ENCODE measurements at places on chromosomes 5 and 9. TPM values are rescaled to one million over a fixed set of nuclear protein-coding genes. Genes with fewer than 3 reads are reported as not detected.

ARHGEF39 gene
- 0.40 TPM for total RNA-seq

ANKRD31 gene
- total RNA-seq: not detected

ZNF483 gene
- 0.53 TPM for total RNA-seq

DEPDC1B gene
- total RNA-seq: 0.23 TPM

FGF18 gene
- total RNA-seq: not detected

CCDC180 gene
- total RNA-seq: 1.1 TPM

DDX4 gene
- total RNA-seq: not detected

AGXT2 gene
- 50.8 TPM for total RNA-seq

GRCh38 chr9:117697046-117697445 is 7.2 kb upstream of the TLR4 start:
- no peak for DNase-seq

DNA sequence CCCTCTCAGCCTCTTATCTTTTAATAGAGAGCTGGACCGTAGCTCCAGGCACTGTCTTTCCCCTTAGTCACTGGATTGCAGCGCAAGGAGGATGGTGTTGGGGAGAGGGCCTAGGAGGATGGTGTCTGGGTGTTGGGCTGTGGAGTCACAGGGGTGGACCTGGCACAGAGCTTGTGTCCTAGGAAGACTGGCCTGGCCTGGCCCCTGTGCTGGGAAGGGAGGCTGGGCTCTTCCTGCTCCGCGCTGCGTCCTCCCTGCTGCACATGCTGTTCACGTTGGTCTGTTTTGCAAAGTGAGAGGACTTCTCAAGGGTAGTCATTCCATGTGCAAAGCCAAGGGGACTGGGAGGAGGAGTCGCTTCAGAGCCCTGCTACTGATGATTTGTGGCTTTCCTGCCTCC is 123.9 kb downstream of the EHMT1 start:
- no peak for DNase-seq

GRCh38 chr9:89715318-89715858 is 110.6 kb downstream of the GADD45G start:
- no peak for DNase-seq

GRCh38 chr5:56710826-56711590 is 104.3 kb upstream of the MAP3K1 start:
- no peak for DNase-seq

GRCh38 chr5:126138281-126138931 is 284.8 kb upstream of the GRAMD2B start:
- DNase-seq: no peak

GRCh38 chr9:14935106-14935751 is 25.0 kb upstream of the FREM1 start:
- no peak for DNase-seq

- DNase-seq: no peak
Measured at GRCh38 chr9:70318002-70318401, 59.2 kb downstream of the SMC5 start.

DNA sequence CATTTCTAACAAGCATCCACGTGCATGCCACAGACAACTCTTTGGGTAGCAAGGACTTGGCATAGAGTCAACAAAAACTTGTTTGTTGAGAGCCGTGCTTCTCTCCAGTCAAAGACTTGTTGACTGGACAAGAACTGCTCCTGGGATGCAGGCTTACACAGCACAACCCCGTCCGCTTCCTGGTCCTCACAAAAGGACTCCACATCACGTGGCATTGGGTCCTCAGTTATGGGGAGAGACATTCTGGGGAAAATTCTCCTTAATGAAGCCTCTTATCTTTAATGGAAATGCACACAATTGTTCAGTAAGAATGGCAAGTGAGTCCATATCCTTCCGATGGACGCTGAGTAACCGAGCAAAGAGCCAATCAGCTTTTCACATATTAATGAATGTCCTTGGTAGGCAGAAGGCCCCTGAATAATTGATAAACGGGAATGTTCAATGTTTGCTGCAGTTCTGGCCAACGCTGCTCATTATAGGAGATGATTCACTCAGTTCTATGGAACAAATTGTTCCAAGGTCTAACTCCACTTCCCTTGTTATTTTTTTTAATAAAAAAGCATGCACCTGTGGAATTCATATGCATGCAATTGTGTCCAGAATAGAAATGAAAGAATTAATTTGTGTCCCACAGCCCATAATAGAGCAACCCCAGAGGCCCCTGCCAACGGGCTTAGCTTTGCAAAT is 97.0 kb upstream of the ZNF366 start:
- no peak for DNase-seq

DNA sequence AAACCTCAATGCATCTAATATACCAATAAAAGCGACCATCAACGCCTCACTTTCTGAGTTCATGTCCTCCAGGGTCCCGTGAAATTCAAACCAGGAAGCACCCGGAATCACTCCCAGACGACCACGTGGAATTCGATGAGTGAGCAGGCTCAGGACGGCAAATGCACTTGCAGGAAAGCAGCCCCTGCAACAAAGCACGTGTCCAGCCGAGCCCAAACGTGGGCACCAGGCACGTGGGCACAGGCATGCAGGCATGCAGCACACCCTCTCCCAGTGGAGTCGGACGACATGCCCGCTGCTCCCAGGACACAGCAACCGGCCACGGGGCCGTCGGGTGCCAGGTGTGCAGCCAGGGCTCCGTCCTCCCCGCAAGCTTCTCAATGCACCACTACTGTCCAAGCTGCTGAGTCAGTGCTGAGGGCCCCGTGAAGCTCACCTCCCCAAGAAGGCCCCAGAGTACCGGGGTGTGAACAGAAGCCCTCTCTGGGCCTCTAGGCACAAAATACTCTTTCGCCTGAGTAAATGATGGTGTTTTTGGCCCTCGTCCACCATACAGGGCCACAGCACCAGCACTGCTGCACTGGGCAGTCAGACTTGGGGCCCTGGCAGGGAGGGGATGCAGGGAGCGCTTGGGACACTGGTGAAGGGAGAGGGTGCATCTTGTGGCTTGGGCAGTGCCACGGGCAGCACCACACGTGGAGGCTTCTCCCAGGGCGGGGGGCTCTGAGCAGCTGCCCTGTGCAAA is 87.6 kb downstream of the VAV2 start:
- DNase-seq: no peak

DNA sequence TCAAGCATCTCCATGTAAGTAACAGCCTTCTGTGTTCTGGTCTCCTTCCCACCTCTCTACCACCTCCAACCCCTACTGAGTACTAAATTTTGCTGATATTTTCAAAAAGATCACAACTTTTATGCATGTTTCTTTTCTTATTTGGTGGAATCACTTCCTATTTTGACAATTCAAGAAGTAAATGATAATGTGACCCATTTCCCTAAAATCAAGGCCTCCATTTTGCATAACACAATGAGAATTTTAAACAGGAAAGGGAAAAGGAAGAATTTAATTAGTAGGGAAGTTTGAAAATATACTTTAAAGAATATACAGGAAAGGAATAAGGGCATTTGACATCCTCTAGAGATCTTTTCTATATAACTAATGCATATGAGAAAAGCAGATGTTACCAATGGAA is 212.9 kb upstream of the RASA1 start:
- no peak for DNase-seq

GRCh38 chr9:97830884-97831829 is 21.9 kb upstream of the FOXE1 start:
- no peak for DNase-seq

- no peak for DNase-seq
Measured at GRCh38 chr5:65125591-65126541, 355.9 kb downstream of the ADAMTS6 start.

DNA sequence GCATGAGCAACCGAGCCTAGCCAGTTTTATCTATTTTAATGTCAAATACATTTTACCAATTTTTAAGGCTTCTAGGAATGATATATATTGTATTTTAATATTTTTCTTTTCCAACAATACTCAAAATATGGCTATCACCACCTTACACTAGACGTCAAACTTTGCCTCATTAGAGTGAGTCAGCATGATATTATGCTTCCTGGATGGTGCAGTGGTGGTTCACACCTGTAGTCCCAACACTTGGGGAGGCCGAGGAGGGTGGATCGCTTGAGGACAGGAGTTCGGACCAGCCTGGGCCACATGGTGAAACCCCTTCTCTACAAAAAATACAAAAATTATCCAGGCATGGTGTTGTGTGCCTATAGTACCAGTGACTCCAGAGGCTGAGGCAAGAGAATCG is 7.3 kb upstream of the CDC14B start:
- no peak for DNase-seq

- no peak for DNase-seq
Measured at GRCh38 chr9:109141375-109141774, 21.6 kb upstream of the TMEM245 start.

GRCh38 chr5:152309926-152310450 is 95.1 kb downstream of the NMUR2 start:
- no peak for DNase-seq

- no peak for DNase-seq
Measured at GRCh38 chr9:72271613-72272478, 93.2 kb downstream of the ZFAND5 start.

- no peak for DNase-seq
Measured at GRCh38 chr5:75681125-75681830, 36.0 kb downstream of the POC5 start.

DNA sequence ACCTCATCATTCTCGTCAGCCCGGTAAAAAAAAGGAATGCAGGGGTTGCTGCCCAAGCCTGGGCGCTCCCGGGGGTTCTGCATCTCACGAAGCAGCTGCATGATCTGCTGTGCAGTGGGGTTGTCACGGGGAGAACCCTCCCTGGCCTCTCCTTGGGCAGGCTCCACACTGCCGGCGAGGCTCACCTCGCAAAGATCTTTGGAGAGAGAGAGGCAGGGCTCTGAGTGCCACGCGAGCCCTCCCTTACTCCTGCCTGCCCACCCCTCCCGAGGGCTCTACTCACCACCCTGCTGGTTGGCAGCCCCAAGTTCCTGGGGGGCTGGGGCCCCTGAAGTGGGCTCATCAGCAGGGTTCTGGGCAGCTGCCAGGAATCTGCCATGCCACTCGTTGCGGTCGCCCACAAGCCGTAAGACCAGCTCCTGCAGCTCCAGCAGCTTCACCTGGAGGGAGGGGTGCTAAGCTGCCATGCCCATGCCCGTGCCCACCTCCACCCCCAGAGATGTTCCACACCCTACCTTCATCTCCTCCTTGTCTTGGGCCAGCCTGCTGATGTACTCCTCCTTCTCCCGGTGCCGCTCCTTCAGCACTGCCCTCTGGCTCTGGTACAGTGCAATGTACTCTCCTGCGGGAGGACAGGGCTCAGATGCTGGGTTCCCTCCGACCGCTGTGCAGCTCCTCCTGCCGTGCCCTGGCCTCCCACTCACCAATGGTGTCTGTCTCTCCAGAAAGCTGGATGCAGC is 18.6 kb downstream of the GOLGA2 start:
- DNase-seq: no peak

DNA sequence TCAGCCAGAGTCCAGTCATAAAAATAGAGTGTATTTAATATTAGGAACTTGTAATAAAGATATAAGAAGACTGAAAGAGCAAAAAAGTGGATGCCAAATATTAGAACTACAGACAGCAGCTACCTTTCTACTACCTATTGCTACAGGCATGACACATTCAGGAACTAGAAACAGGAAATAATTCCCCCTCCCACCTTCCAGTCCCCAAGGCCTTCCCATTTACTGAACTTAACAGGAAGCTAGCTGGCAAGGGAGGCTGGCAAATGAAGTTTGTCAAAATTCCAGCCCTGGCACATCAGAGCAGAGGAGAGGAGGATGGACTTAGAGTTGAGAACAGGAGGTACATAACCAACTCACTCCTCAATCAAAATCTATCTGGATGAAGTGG is 50.2 kb upstream of the RIC1 start:
- DNase-seq: no peak

DNA sequence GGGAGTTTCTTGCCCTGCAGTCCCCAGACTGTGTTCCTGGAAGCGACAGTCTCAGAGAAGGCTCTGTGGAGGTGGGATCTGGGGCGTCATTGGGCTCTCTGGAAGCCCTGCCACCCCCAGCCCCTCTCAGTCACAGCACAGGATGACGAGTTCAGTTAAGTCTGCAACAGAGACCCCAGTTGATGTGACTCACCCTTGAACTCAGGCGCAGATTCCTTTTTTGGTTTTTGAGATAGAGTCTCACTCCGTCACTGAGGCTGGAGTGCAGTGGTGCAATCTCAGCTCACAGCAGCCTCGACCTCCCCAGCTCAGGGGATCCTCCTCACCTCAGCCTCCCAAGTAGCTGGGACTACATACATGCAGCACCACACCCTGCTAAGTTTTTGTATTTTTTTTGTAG is 8.3 kb downstream of the HRH2 start:
- no peak for DNase-seq

Data from left lobe of liver (tissue), 2 donors.